ENCODE measurements at places on chromosomes 2 and 18.

DNA sequence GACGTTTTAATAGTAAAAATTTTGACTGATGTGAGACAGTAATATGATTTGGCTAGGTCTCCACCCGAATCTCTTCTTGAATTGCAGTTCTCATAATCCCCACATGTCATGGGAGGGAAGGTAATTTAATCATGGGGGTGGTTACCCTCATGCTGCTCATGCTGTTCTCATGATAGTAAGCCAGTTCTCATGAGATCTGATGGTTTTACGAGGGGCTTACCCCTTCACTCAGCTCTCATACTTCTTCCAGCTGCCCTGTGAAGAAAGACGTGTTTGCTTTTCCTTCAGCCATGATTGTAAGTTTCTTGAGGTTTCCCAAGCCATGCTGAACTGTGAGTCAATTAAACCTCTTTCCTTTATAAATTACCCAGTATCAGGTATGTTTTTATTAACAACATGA, 327.0 kb upstream of the CDH7 start:
- peak; percentile 65 for DNase-seq

- no peak for DNase-seq
Observed at GRCh38 chr2:210445116-210445707, 31.3 kb downstream of the LANCL1 start.

DNA sequence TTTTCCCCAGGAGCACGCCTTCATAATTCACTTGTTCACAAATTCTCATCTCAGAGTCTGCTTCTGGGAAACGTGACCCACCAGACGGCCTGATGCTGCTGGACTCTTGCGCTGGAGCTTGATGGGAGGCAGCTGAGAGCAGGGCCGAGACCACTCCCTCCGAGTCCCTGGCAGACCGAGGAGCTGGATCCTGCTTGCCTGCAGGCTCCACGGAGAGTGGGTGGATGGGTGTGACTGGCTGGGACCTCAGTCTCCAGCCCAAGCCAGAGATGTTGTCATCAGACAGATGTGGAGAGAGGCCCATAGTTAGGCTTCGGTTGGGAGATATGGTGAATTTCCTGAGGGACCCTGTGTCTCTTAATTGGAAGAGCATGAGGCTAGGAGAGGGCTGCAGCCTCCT, 76.4 kb downstream of the TSN start:
- DNase-seq = peak; percentile 80

GRCh38 chr2:197577446-197577845, 61.6 kb downstream of the MOB4 start:
- no peak for DNase-seq
